ENCODE measurements at places on chromosomes 5 and 9.

DNA sequence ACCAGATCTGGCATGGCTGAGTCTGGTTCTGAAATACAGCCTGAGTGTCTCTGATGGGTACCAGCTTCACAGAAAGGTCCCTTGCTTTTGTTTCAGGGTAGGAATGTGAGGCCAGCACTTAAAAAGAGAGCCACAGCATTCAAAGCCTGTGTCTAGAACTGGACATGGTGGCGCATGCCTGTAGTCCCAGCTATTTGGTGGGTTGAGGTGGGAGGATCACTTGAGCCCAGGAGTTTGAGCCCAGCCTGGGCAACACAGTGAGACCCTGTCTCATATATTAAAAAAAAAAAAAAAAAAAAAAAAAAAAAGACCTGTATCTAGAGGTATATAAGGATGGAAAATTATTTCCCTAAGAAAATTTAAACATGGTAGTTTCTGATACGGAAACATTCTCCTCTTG is 202.3 kb downstream of the GAPVD1 start:
- no peak for DNase-seq

DNA sequence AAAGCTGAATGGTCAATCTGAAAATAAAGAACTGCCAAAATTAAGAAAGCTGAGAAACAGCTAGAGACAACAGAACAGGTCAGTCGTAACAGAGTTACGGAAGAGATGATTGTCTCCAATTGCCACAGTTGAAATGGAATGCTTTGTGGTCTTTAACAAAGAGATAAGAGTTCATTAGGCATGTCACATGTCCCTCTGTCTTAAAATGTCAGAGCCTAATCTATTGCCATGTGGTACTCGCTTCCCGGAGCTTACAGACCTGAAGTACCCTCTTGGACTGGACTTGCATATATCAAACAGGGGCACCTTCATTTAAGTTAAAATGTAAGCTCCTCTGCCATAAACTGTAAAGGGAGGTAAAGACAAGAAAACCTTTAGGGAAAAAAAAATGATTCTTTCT is 19.7 kb downstream of the TTC39B start:
- DNase-seq = no peak

GRCh38 chr5:13278811-13279210 is 665.7 kb downstream of the DNAH5 start:
- DNase-seq = no peak

- no peak for DNase-seq
These were observed 10.9 kb downstream of the MAMDC2 start for GRCh38 chr9:70054521-70054920.

GRCh38 chr9:99076483-99077171 is 28.3 kb upstream of the TGFBR1 start:
- DNase-seq = no peak

DNA sequence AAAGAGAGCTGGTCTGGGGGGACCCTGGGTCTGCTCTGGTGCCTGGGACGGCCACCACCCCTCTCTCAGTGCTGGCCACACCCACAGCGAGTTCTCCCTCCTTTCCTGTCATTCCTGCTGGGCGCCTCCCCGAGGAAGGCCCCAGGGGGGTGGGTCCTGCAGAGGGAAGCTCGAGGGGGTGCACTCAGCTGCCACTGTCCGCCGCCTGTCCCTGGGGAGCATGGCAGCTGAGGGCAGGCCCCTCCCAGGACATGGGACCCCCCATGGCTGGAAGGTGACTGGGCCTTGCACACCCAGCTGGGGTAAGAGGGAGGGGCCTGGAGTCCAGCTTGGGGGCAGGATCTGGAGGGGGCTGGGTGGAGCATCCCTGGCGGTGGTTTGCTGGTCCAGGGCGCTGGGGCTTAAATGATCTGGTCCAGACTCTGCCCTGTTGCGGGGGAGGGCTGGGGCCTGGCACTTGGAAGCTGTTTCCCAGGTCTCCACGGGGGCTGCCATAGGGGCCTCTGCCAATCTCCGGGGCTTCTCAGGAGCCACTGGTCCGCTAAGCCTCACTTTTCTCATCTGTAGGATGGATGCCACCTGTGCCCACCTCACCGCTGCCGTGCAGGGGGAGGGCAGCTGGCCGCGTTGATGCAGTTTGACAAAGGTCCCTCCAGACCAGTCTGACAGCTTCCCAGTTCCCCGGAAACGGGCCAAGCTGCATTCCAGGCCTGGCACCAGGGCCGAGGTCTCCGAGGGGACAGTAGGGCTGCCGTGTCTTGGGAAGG is 6.0 kb upstream of the SLC2A6 start:
- DNase-seq = no peak

DNA sequence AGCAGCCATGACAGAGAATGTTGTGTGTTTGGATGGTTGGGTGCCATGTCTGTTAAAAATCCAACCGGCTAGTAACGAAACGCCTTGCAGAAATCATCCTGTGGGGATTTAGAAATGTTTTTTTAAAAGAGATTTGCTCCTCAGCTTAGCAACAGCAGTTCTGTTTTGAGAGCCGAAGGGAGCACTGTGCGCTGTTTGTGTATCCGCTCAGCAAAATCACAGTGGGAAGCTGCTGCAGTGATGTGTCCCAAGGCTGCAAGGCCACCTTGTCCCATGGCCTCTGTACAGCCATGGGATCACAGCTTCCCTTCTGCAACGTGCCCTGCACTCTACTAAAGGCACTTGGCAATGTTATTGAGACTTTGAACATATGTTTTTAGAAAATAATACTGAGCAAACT is 40.9 kb downstream of the TRIO start:
- DNase-seq = no peak

- DNase-seq = no peak
These were observed 1.0 kb downstream of the GABRB2 start for GRCh38 chr5:161545344-161546094.

DNA sequence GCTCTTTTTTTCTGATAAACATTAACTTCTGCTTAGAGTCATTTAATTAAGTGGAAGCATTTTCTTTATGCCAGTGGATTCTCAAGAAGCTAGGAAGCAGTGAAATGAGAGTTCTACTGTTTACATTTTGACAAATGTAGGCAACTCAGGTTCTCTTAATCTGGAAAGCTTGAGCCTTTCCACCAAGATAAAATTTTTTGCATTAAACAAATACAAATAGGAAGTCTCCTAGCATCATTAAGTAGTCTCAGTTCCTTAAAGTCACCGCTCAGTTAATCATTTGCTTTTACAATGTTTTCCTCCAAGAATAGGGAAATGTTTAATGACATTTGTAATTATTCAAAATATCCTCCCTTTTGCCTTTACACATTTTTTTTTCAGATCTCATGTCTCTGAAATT is 290.4 kb upstream of the PDE4D start:
- no peak for DNase-seq

DNA sequence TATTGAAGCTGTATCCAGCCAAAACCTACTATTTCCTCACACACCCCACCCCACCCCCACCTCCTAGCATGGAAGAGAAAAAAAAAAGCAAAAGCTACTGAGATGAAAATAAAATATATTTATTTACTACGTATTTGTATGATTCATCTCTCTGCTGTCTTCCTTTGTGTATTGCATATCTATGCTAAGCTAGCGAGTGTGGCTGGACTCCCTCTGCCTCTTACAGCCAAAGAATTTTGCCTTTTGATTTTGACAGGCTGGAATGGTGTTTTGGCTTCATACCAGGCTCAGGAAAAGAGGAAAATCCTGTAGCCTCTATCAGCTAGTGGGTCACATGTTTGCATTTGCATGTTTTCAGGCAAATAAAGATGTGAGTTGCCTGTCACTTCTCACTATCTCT is 2.2 kb downstream of the ABLIM3 start:
- DNase-seq = no peak

DNA sequence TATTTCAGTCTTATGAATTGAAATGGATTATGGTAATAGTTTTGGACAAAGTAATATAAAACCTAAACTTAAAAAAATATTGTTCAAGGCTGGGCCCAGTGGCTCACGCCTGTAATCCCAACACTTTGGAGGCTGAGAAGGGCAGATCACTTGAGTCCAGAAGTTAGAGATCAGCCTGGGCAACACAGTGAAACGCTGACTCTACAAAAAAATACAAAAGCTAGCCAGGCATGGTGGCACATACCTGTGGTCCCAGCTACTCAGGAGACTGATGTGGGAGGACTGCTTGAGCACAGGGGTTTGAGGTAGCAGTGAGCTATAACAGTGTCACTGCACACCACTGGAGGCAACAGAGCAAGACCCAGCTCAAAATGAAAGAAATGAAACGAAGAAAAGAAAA is 81.9 kb downstream of the SCAI start:
- no peak for DNase-seq

DNA sequence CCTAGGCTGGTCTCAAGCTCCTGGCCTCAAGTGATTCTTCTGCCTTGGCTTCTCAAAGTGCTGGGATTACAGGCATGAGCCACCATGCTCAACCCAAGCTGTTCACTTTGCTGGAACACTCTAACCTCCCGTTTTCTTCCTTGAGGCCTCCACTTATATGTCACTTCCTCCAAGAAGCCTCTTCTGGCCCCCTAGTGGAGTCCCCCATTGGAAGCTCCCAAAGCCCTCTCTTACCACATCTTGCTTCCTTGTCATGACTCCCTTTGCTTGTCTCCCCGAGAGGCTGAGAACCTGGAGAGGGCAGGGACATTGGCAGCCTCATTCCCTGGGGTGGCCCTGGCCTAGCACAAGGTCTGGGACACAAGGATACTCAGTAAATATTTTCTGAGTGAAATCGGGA is 80.8 kb downstream of the PDE6A start:
- DNase-seq = no peak

- DNase-seq = no peak
These were observed 36.3 kb upstream of the CDKN2AIPNL start for GRCh38 chr5:134447815-134448520.

GRCh38 chr9:110153431-110153830 is 54.5 kb downstream of the C9orf152 start:
- DNase-seq = no peak

- no peak for DNase-seq
These were observed 433.1 kb downstream of the CHSY3 start for GRCh38 chr5:130337179-130337888.

- DNase-seq = no peak
These were observed 4.0 kb upstream of the TEX48 start for GRCh38 chr9:114685951-114686350.

DNA sequence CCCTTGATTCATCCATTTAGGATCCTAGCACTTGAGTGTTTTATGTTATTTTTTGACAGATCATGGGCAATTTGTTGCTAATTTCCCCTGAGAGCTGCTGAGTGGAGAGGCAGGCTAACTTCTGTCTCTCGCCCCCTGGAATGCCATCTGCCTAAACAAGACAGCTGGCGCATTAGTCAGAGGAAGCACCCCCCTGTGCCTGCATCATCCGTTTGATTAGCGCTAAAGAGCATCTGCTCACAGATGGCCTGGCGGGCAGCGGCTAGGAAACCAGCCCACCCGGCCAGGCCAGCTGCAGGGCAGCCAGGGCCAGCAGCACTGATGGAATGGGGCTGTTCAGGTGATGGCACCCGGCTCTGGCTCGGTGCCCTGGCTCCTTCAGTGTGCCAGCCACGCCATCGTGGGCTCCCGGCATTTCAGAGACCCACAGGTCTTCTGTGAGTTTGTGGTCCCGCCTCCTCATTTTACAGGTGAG is 22.9 kb upstream of the ASS1 start:
- no peak for DNase-seq

GRCh38 chr9:137555179-137555578 is 3.5 kb downstream of the MRPL41 start:
- DNase-seq = no peak

DNA sequence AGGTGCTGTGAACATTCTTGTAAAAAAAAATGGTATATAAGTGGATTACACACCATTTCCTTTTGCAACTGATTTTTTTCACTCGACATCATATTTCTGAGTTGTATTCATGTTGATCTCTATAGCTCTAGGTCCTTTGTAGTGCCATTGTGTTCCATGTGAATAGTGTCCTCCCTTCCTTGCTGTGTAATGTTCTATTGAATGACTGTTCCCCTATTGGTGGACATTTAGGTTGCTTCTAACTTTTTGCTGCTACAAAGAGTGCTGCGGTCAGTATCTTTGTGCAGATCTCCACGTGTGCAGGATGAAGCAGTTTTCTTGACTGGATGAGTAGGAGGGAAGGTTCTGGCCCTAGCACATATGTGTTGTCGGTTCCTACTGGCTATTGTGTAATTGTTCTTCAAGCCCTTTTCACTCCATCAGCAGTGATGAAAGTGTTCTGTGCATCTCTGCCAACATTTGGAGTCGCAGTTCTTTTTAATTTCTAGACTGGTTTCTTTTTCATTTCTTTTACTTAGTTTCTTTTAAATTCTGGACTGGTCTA is 20.2 kb downstream of the DAB2IP start:
- DNase-seq = no peak

- DNase-seq = no peak
These were observed 420.5 kb upstream of the CD180 start for GRCh38 chr5:67617051-67617450.

- DNase-seq = no peak
These were observed 96.7 kb upstream of the ARAP3 start for GRCh38 chr5:141778683-141779082.

- peak; percentile 18 for DNase-seq
These were observed 2.9 kb upstream of the CNTRL start for GRCh38 chr9:121071756-121072421.

DNA sequence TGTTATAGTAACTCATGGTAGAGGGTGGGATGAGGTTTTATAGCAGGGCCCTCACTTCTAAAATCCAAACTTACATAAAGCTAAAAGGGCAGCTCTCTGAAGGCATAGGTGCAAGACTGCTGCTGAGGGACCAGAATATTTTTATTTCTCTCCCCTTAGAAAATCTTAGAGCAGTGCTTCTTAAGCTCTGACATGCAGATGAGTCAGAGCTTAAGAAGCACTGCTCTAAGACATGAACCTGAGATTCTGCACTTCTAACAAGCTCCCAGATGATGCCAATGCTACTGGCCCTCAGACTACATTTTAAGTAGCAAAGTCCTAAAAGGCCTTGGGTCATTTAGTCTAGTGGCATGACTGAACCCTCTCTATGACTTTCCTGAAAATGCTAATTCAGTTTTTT is 97.6 kb upstream of the SPRY4 start:
- DNase-seq = no peak

GRCh38 chr5:4662756-4663155 is 477.4 kb upstream of the ADAMTS16 start:
- no peak for DNase-seq

DNA sequence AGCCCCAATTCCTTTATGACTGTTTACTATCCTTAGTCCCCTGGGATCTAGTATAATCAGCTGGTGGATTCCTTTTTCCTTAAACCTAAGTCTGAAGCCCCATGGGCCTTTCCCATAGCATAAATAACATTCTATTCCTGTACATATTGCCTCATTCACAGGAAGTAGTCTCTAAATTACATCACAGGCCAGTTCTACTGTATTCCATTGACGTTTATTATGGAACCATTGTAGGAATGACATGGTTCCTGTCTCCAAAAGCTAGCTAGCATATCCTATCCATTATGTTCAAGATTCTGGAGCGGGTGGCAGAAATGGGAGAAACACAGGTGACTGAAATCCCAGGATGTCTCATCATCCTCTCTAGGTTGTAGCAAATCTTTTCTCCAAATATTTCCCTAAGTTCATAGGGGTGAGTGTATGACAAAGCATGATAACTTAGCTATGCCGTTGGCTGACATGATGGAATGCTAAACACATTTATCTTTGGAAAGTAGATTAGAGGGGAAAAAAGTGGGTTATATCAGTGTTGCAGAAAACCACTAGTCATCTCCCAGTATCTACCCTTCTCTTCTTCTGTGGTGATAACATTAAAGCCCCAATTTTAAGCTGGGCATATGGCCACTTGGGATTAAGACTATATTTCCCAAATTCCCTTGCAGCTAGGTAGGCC is 140.1 kb downstream of the FGF1 start:
- DNase-seq = no peak

- no peak for DNase-seq
These were observed 303.6 kb downstream of the FBXL17 start for GRCh38 chr5:108078345-108078744.

- no peak for DNase-seq
These were observed 37.1 kb downstream of the TENT4A start for GRCh38 chr5:6750142-6750840.

GRCh38 chr9:78439190-78439865 is 142.4 kb downstream of the PSAT1 start:
- DNase-seq = peak; percentile 57
